ENCODE measurements at places on chromosomes 5 and 9.

DNA sequence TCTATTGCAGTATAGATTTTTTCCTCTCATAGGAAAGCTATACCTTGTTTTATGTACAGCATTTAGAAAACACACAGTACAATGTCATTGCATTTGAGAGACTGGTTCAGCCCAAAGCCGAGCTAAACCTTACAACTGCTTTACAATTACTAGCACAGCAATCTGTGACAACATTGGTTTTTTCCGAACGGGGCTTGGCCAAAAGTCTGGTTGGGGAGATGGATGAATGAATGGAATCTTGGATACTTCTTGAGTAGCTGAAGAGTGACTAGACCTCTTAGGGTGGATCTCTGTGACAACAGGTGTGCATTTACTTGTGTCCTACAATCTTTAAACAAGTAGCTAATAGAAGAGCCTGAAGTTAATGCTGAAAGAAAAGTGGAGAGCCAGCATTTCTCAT is 1.2 kb downstream of the SGCD start:
- peak; percentile 32 for DNase-seq

GRCh38 chr9:126504977-126505455 is 108.7 kb upstream of the LMX1B start:
- no peak for DNase-seq

DNA sequence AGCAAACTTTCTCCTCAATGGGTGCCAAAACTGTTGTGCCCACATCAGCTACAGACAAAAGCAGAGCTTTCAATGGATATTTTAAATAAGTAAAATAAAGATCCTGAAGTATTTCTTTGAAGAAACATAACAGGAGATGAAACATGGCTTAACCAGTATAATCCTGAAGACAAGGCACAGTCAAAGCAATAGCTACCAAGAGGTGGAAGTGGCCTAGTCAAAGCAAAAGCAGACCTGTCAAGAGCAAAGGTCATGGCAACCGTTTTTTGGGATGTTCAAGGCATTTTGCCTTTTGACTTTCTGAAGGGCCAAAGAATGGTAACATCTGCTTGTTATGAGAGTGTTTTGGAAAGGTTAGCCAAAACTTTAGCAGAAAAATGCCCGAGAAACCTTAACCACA is 77.9 kb downstream of the ANXA1 start:
- DNase-seq, result no peak

GRCh38 chr9:136978865-136979544 is 1.7 kb downstream of the PTGDS start:
- DNase-seq, result no peak

DNA sequence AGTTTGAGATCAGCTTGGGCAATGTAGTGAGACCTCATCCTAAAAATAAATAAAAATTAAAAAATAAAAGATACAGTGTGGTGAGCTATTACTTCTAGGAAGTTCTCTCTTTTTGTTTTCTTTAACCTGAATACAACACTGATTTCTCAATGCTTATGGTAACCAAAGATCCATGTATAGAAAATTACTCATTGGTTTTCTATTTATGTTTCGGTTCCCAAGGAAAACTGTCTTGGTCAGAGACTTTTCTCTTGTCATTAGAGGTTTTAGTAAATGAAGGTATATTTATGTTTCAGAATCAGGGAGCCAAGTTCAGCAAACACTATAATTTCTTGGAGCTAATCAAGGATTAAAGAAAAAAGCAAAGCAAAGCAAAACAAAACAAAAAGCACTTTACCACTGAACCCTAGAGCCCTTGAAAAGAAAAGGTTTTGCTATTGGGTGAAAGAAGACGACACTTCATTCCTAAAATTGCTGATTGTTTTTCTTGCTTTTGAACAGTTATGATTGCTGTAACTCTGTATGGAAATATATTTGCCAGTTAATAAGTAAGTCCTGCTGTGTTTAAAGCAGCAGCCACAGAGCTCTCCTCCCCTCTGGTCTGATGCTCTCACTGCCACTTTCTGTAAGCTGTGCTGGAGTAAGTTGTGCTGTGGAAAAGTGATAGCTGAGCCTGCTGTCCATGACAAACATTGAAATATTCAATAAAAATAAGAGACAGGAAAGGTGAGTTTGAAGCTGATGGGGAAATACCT is 298.2 kb downstream of the CD180 start:
- no peak for DNase-seq

- DNase-seq, result peak; percentile 62
Observed at GRCh38 chr9:86287013-86287412, 4.7 kb upstream of the ISCA1 start.

- no peak for DNase-seq
Observed at GRCh38 chr5:58847041-58847440, 264.2 kb downstream of the RAB3C start.

- no peak for DNase-seq
Observed at GRCh38 chr5:149455889-149456409, 76.9 kb upstream of the IL17B start.

- no peak for DNase-seq
Observed at GRCh38 chr5:97135868-97136267, 6.5 kb downstream of the LIX1 start.
